ENCODE measurements at places on chromosomes 7 and 10. TPM values are rescaled to one million over a fixed set of nuclear protein-coding genes. Genes with fewer than 3 reads are reported as not detected.

DNA sequence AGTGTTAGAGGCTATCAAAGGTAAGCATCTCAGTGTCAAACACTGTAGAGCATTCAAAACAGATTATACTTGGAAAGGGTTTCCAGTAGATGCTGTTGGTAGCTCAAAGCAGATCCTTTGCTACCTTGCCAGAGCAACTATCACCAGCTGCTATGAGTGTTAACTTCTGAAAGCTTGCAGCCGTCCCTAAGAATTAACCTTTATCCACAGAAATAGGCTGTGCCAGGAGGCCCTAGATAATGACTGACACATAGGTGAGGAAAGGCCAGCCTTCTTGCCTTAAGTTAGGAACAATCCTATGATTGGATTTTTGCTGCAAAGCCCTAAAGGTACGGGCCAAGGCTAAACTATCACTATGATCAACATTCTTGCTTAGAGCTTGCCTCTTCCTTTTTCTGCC lies 263.2 kb downstream of the DGKB start:
- no peak for DNase-seq

DNA sequence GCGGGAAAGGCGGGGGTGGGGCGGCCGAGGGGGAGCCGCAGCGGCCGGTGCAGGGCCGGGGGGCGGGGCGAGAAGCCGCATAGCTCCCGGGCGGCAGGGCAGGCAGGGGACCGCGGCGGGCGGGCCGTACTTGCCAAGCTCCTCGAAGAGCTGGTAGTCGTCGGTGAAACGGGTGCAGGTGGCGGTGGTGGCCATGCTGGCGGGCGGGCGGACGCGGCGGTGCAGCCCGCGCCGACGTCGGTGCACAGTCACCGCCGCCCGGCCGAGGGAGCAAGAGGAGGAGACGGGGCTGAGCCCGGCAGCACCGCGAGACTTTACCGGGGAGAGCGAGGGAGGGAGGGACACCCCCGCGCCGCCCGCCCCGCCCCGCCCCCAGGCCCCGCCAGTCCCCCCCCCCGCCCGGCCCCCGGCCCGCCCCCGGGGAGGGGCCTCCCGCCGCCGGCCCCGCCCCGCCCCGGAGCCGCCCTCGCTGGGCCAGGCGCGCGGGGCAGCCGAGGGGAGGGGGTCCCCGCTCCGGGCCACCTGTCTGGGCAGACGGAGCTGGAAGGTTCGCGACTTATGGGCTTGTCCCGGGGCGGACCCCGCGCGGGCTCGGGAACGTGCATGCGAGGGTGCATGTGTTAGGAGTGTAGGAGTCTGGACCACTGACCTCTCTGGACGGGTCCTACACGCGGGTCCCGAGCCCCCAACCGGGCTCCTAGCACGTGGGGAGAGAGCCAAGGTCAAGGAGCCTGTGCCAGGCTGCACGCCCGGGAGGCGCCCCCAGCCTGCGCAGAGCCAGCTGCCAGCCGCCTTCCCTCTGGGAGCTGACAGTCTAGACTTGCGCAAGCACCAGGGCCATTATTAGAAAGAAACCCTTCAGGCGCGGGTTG lies at the start of gene CAMK2G:
Gene CAMK2G, minus strand, starts transcription at position 289 of the 872 bp plus-strand sequence. Its CDS starts 94 bp downstream, at position 195.
- peak; percentile 85 for DNase-seq

GRCh38 chr7:33300131-33300530 lies 170.8 kb downstream of the BBS9 start:
- no peak for DNase-seq

DNA sequence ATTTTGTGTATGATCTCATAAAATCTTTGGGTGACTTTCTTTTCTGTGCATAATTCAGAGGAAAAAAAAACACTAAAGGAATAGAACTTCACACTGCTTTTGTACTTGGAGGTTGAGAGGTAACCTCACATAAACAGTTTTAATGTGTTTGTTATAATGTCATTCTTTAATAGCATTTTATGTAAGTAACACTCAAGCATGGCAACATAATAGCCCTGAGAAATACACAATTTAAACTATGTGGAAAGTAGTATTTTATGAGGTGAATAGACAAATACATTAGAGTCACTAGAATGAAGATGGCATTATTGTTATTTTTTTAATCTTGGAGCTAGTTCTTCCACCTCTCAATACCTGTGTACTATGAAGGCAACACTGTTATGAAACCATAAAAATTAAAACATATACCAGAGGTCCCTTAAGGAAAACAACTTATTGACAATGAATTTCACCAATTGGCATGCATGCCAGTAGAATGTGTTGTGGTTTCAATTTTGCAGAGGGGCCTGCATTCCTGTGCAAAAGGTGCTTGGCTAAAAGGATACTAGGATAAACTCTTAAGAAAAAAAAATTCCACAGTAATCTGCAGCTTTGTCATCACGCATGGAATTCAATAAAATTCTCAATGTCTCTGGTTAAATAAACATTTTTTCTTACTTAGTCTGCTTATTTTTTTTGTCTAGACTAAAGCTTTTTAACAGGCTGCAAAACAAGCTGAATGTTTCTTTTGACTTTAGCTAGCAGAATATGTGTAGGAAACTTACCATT lies 102.5 kb downstream of the CD36 start:
- DNase-seq: no peak

DNA sequence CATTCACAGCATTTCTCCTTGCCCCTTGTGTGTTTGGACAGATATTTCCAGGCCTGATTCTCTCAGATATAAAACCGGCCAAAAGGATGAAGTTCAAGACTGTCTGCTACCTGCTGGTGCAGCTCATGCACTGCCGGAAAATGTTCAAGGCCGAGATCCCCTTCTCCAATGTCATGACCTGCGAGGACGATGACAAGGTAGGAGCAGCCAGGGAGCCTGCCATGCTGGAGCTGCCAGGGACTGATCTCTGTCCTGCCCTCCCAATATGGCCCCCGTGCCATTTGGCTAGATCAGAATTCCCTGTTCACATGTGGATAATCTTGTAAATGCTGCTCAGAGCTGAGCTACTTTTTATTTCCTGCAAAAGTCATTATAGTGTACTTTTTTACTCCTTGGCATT lies 87.8 kb downstream of the ADCY1 start:
- DNase-seq: no peak

- peak; percentile 65 for DNase-seq
Observed at GRCh38 chr7:28180364-28181147, at the start of gene JAZF1. JAZF1 (minus strand) TSS chr7:28180795.

DNA sequence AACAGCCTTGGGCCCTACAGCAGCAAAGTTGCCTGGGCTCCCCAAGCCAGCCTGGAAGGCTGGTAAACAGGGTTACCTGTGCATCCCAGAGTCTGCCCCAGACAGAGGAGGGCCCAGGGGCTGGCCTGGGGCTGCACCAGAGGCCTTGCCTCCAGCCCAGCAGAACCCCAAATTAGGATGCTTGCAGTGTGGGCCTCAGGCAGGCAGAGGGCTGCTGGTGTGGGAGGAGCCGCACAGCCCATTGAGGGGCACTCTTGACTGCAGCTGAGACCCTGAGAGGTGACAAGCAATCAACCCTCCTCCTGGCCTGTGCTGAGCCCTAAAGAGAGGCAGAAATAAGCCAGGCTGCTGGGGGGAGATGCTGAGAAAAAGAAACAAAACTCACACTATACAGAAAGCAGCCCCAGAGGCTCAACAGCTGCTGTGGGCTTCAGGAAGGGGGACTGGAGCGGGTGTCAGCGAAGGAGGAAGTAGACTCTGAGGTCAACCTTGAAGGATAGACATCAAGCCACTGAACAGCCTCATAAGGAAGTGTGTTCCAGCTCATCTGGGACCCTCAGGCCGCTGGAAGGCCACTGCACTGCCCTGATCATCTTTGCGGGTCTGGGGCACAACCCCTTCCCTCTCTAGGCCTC lies 6.6 kb downstream of the AIFM2 start:
- no peak for DNase-seq

DNA sequence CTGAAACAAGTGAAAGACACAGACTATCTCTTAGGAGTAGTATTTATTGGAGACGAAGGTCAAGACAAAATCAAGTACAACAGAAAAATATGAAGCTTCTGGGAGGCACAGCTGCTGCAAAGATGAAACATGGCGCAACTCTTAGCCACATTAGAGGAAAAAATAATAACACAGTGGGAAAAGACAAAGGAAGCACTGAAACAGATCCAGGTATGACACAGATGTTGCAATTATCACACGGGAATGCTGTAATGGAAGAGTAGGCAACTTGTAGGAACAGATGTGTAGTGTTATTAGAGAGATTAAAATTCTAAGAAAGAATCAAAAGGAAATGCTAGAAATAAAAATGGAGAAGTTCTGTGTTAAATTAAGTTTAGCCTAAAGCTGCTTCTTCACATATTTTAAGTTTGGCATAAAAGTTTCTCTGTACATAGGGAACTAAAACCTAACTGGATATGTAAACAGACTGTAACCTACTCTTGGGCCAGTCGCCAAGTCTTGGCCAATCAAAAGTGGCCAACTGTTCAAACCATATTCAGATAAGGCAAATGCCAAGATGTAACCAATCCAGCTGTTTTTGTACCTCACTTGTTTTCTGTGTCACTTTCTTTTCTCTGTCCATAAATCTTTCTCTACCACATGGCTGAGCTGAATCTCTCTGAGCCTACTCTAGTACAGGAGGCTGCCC lies 1132.0 kb upstream of the LRRTM3 start:
- no peak for DNase-seq

DNA sequence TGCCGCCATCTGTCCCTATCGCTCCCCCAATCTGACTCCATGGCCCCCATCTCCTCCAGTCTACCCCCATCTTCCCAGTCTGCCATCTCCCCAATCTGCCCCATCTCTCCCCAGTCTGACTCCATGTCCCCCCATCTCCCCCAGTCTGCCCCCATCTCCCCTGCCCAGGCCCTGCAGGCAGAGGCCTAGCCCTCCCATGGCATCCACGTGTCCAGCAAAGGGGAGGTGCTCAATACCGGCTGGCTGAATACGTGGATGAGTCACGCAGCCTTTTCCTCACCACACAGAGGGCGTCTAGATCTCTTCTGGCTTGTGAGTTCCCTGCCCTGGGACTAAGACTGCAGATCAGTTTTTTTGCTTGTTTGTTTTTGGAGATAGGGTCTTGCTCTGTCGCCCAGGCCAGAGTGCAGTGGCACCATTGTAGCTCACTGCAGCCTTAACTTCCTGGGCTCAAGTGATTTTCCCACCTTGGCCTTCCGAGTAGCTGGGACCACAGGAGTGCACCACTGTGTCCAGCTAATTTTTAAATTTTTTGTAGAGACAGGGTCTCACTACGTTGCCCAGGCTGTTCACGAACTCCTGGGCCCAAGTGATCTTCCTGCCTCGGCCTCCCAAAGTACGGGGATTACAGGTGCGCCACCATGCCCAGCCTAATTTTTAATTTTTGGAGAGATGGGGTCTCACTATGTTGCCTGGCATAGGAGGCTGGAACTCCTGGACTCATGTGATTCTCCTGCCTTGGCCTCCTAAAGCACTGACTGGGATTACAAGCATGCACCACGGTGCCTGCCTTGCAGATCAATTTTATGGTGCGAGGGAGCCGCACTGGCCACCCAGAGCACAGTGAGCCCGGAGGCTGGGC lies 15.3 kb upstream of the GPR146 start:
- DNase-seq: peak; percentile 92

- DNase-seq: no peak
Observed at GRCh38 chr7:113770146-113770738, 148.6 kb downstream of the PPP1R3A start.

DNA sequence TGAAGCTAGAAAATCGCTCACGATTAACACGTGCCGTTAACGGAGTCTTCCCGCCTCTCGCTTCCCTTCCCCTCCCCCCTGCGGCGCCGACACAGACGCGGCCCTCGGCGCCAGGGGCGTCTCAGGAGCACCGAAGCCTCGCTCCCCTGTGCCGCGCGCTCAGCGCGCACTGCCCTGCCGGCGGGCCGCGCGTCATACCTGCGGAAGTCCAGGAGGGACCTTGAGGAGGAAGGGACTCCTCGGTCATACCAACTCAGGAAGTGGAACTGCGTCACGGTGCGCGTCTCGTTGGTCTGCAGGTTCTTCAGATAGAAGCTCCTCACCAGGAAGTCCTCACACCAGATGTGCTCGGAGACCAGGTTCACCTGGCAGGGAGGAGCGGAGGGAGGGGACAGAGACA lies 239.6 kb downstream of the DNAJB6 start:
- peak; percentile 71 for DNase-seq

DNA sequence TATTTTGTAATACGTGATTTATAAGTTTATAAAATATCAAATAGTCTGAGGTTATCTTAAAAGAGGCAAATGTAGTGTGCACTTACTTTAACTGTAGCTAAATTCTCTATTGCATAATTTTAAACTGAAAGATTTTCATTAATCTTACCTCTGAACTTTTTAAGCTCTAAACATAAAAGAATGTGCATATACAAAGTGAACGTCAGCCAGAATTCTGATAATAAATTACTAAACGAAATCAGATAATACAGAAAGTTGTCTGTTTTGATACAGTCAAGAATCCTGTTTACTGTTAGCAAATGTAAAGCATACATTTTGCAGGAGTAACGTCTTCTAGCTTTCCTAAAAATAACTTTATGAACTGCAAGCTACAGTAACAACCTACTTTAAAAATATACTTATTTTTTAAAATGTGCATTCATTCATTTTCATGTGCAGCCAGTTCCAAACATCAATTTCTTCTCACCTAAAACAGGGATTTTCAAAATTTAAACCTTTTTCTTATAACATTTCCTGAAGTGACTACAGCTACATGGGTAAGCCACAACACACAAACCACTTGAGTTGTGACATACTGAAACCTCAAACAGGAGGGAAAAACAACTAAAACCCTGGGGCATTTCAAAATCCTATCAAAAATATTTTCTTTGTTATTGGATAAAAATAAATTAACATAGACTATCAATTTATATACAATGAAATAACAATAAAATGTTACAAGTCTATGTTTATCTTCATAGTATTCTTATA lies 92.7 kb downstream of the RNLS start:
- DNase-seq: no peak

- no peak for DNase-seq
Observed at GRCh38 chr7:24381894-24382505, 98.0 kb downstream of the NPY start.

GRCh38 chr10:68666280-68666760 lies 54.7 kb upstream of the CCAR1 start:
- DNase-seq: no peak

DNA sequence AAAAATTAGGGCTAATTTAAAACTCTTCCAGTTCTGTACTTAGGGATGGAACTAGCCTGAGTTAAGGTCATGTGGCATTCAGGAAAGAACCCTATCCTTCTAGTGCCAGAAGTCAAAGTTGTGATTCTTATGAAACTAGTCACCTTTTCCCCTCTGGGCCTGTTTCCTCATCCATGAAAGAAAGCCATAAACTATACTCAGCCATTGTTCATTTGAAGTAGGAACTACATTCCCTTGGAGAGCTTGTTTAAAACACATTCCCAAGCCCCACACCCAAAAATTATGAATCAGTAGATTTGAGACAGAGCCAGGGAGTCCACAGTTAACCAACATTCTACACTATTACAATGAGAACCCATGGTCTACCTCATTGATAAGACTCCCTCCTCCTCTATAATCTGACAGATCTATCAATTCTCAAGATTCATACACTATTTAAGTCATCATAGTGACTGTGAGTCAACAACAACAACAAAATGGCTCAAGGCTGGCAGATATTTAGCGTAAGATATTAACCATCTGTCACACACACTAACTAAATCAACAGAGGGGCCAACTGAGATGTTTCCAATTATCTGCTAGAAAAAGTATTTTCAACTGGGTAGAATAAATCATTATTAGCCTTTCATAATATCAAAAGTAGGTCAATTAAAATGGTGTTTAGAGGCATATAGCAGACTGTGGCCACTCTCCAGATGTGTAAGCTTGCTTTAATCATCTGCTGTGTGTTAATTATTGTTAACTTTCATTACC lies 102.3 kb downstream of the SLC25A13 start:
- DNase-seq: no peak

Gene TMEM213
- not detected for total RNA-seq

Gene PRLHR
- total RNA-seq: not detected

Gene OR6B1
- not detected for total RNA-seq

Gene AS3MT
- total RNA-seq: 0.29 TPM

Measured in ureter (tissue), 1 donor.